ENCODE measurements at places on chromosomes 6 and 20.

GRCh38 chr6:97177905-97178304 lies 105.1 kb downstream of the MMS22L start:
- DNase-seq: no peak

- peak; percentile 76 for DNase-seq
These were observed 31.0 kb downstream of the GLO1 start for GRCh38 chr6:38671885-38672467.

GRCh38 chr20:2918096-2919049 lies 45.1 kb downstream of the PTPRA start:
- no peak for DNase-seq

DNA sequence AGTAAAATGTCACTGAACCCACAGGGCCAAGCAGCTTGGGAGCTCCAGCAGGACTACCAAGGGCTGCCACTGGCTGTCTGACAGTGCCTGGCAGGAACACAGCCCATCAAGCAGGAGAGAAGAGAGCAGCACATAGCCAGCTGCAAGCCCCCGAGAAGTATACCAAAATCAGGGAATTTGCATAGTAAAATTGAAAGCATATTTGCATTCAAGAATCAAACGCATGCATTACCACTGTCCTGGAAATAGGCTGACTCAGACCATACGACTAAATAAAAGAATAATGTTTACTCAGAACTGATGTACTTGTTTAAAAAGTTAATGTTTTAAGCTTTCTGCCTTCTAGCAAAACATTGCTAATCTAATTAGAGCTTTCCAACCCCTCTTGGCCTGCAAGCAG lies 298.1 kb downstream of the TFAP2B start:
- DNase-seq: no peak

- no peak for DNase-seq
These were observed 330.3 kb upstream of the PRDM1 start for GRCh38 chr6:105755885-105756284.

DNA sequence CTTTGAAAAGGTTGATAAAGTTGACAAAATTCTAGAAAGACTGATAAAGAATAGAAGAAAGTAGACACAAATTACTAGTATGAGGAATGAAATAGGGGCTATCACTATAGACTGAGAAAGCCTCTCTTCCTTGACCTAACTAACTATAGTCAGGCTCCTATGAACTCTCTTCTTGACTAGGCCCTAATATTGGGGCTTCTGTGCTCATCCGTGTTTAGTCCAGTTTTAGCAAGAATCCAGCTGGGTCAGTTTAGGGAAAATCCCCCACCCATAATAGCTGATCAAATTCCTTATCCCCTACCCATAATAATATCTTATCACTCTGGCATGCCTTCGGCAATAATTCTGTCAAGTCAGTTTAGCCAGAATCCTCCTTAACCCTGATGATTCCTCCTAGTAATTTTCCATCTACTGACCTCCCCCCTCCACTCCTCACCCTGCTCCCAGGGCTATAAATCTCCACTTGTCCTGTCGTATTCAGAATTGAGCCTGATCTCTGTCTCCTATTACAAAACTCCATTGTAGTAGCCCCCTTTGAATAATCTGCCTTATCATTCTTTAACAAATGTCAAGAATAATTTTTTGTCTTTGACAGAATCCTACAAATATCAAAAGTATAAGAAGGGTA lies 138.1 kb downstream of the TFAP2A start:
- DNase-seq: no peak

DNA sequence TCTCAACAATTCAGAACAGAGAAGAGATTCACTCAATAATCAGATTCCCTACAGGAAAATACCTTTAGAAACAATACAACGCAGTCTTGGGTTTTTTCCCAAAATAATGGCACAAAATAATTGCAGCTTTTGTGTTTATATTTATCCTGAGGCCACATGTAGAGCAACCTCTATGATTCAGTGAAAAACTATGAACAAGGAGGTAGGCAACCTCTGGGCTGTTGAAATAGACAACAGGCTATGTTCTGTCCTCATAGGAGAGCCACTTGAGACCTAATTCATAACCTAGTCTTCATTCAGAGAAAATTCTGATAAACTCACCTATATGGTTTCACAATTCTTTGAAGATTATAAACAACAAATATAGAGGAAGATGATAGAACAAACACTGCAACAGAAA lies 118.3 kb downstream of the KHDC1L start:
- no peak for DNase-seq

GRCh38 chr20:5488823-5489222 lies 172.1 kb upstream of the PROKR2 start:
- DNase-seq: peak; percentile 96

DNA sequence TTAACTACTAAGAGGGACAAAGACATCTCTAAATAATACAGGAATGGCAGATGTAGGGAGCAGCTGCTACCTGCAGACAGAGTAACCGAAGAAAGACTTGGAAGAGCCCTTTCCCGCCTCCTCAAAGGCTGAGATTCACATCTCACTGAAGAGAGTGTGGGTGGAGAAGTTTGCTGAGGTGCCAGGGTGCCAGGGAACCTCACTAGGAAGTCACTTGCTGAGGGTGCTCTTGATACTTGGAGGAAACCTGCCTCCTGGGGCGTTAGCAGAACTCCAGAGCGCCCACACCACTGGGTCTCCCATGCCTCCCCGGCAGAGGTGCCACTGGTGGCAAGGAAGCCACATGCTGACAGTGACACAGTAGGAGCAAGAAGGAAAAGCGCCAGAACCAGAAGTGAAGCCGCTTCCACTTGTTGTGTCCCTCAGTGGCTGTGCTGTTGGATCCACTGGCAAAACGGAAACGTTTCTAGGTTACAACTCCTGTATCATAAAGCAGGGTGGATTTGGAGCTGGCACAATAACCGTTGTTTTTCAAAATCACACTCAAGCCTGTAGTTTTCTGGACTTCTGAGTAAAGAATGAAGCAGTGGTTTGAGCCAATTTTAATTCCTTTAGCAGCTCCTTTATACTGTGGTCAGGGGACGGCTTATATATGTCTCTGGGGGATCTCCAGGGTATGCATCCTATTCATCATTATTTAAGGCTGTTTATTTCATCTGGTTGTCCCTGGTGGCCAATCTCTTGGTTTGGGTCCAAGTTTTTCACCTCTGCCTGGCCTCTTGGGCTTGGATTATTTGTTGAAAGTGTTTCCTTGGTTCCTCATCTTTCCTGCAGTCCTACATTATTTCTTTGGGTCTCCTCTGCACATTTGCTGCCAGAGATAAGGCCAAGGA lies 64.5 kb downstream of the CDC5L start:
- no peak for DNase-seq

DNA sequence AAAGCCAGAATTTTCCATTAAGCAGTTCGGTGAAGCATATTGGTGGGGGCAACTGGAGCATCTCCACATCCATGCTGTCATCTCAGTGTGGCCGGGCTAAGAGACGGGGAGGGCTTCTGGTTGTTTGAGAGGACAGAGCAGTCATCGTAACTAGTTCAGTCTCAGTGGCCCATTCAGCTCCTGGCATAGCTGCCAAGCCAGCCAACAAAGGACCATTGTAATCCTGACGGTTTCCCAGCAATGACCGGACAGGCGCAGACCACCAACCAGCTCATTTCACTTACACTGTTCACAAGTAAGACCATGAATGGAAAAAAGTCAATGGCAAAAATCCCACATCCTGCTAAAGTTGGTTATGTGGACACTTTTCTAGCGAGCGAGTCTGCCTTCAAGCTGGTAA lies 14.9 kb upstream of the HDDC2 start:
- no peak for DNase-seq

GRCh38 chr20:40463171-40463570 lies 225.9 kb downstream of the MAFB start:
- no peak for DNase-seq
